ENCODE measurements at places on chromosomes 2 and 18.

DNA sequence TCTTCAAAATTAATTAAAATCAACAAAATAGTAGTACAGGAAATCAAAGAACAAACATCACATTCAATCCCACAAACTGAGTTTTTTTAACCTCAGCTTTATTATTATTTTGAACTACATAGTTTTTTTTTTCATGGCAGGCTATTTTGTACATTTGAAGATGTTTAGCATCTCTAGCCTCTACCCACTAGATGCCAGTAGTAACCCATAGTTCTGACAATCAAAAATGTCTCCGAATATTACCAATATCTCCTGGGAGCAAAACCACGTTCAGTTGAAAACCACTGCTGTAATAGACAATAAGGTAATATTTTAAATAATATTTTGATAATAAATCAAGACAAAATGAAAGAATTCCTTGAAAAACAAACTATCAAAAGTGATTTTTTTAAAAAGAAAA lies 702.6 kb upstream of the LRRTM1 start:
- no peak for DNase-seq

DNA sequence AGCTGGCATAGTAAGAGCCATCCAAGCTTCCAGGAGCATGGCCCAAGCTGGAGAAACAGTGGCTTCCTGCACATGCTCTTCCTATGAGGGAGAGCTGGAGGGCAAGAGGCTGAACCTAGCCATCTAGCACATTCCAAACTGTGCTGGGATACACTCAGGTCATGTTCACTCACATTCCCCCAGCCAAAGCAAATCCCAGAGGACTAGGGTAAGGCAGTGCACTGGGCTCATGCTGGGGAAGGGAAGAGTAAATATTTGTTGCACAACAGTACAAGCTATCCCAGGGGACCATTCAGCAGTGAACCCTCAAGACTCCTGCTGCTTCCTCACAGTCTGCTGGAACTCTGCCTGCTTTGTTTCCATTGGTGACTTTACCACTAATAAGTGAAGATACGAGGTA lies 20.7 kb upstream of the GYPC start:
- DNase-seq, result no peak

DNA sequence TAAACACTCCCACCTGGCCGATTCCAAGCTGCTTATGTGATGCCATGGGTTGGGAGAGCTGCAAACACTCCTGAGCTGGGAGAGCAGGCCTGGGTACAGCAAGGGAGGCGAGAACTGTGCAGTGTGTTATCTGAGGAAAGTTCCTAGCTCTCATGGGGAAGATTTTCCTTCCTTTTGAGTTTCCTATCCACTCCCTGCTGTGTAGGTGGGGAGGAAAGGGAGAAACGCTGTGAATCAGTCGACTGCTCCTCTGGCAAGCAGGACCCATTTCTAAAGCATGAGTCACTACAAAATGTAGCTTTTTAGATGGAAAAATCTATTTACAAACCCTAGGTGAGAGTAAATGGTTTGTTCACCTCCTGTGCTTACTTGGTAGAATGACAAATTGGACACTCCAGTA lies 80.4 kb downstream of the SH3RF3 start:
- peak; percentile 22 for DNase-seq

GRCh38 chr18:48940854-48941611 lies 9.7 kb downstream of the SMAD7 start:
- no peak for DNase-seq

GRCh38 chr2:78293768-78294167 lies 731.7 kb upstream of the REG3G start:
- DNase-seq, result no peak

DNA sequence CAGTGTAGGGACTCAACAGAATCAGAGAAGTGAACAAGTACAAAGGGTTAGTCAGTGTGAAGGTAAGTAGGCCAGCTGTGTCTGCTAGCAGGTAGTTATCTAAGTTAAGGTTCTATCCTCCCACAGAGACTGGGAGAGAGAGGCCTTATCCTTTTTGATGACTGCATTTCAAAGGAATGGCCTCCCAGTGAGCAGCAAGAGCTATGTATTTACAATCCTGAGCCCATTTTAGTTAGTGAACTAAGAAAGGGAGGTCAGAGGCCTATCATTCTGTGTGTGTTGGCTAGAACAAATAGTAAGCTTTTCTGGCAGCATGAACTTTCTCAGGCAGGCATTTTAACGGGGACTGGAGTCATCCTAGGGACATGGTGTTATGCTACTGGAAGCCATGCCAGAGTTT lies 182.9 kb downstream of the VWC2L start:
- no peak for DNase-seq

DNA sequence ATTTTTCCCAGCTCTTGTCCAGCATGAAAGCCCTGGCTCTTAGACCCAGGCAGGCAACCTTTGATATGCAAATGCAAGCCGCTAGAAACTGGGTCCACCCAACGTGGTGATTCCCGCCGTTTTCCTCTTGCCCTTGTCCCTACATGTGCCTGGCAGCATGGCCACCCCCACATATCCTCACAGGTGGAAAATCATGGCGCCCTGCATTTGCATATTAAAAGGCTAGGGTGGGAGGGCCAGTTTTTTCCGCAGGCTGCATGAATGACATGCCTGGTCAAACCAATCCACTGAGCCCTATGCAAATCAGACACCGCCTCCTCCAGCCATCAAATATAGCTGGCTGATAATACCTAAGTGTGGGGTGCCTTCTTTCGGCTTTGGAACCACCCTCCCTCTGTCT lies 1091.8 kb upstream of the NXPH2 start:
- no peak for DNase-seq

GRCh38 chr2:101442042-101442666 lies 32.8 kb downstream of the RFX8 start:
- DNase-seq, result no peak

- DNase-seq, result peak; percentile 42
Observed at GRCh38 chr18:51342815-51343214, 145.3 kb upstream of the MEX3C start.

GRCh38 chr2:85505551-85506238 lies 33.3 kb upstream of the MAT2A start:
- DNase-seq, result no peak

GRCh38 chr2:216519154-216519762 lies 20.6 kb downstream of the RPL37A start:
- DNase-seq, result peak; percentile 78

DNA sequence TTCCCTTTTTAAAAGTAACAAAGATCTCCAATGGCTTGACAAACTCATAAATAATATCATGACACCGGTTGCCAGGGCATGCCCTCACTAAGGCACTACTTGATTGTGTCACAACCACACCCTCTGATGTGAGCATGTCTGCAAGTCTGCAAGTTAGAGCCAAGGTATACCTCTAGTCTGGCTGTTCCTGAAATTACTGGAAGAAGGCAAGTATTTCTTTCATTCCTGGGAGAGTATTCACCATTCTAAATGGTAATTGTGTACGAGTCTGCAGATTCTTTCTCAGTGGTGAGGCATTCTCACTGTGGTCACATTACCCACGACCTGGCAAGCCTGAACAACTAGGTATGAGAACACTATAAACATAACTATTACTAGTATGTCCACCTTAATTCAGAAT lies 25.7 kb upstream of the RNU4ATAC start:
- no peak for DNase-seq

DNA sequence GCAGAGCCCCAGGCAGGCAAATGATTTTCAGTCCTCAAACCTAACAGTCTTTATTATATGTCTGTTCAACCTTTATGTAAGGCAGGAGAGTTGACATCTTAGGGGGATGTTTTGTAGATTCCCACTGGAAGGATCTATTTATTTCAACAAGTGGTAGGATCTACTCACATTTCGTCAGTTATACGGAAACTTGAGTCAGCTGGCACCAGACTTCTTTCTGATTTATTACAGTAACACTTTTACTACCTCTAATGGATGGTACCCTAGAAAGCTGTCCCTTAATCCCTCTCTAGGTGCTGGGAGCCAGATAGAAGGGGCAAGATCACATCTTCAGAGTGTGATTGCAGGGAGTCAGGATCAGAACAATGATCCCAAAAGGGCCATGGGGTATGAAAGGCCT lies 2.1 kb upstream of the RPL31 start:
- DNase-seq, result no peak

DNA sequence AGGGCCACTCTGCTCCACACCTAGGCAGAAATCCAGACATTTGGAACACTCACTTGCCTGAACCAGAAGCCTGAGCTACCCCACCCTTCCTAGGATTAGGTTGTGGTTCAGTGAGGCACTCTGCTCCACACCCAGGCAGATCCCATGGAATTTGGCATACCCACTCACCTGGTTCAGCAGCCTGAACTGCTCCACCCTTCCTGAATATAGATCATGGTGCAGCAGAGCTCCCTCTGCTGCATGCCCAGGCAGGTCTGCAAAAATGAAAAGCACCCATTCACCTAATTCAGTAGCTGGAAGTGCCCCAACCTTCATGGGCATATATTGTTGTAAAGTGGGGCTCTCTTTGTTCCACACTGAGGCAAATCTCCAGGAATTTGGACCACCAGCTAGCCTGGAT lies 185.1 kb upstream of the CNTNAP5 start:
- no peak for DNase-seq

DNA sequence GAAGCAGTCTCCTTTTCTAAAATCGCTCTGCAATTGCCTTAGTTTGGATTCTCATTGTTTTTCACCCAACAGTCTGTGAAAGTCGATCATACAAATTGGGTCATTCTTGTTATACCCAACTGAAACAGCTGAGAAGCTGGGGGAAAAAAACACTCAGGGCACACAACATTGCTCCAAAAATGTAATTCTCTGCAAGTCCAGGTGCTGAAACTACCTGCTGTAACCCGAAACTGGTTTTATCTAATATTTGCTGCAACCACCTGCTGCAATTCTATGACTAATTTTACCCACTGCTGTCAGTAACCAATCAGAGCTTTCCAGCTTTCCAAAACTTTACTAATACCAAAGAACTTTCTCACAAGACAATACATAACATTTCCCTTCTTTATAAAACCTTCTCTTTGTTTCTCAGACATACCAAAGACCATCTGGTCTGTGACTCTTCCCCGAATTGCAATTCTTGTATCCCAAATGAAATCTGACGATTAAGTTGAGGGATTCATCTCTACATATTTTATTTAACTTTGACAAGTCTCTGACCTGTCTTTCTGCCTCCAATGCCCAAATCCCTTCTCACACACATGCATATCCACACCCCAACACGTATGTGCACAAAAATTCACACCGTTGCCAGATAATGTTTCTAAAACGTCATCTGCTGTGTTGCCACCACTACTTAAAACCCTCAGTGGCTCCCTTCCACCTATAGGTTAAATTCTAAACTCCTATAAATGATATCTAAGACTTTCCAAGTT lies 198.3 kb downstream of the PIEZO2 start:
- DNase-seq, result no peak

- peak; percentile 28 for DNase-seq
Observed at GRCh38 chr2:98608962-98609604, 694 bp downstream of the UNC50 start.

DNA sequence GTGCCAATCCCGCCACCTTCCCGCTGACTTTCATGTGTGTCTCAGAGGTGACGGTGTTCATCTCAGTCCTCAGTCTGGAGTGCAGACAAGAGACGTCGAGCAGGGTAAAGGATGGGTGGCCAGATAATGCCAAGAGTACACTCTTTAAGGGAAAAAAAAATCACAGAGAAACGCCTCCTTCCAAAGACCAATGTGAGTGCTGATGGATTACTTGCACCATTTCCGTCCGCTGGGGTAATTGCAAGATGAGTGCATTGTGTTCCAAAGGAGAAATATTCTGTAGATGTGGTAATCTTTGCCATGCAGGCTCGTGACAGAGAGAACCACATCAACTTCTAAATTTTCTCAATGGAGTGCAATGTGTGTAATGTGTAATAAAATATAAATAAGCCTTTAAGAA lies 81.0 kb downstream of the KLHL29 start:
- DNase-seq, result no peak

GRCh38 chr2:39603436-39603835 lies 62.3 kb upstream of the TMEM178A start:
- DNase-seq, result no peak

- DNase-seq, result no peak
Observed at GRCh38 chr2:15814946-15815345, 125.4 kb upstream of the MYCN start.

GRCh38 chr18:58615140-58616132 lies 13.5 kb downstream of the ALPK2 start:
- DNase-seq, result no peak

GRCh38 chr2:203904022-203904421 lies 32.5 kb upstream of the ICOS start:
- no peak for DNase-seq

- no peak for DNase-seq
Observed at GRCh38 chr2:137250401-137250800, 485.1 kb downstream of the THSD7B start.

- no peak for DNase-seq
Observed at GRCh38 chr2:168669151-168669550, 133.3 kb upstream of the NOSTRIN start.

DNA sequence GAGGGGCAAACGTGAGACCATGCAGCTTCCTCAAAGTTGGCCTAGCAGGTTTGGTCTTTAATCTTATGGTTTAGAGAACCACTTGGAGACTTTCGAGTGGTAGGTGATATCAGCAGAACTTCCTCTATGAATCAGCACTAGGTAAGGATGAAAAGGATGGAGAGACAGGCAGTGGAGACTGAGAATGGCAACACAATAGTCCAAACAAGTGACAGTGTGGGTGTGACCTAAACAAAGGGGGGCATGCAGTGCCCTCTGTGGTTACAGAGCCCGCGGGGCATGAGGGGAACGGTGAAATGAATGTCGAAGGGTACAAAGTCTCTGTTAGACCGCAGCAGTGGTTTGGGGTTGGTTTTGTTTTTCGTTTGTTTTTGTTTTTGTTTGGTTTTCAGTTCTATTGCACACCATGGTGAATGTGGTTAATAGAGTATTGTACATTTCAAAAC lies 143.9 kb downstream of the L3MBTL4 start:
- no peak for DNase-seq

DNA sequence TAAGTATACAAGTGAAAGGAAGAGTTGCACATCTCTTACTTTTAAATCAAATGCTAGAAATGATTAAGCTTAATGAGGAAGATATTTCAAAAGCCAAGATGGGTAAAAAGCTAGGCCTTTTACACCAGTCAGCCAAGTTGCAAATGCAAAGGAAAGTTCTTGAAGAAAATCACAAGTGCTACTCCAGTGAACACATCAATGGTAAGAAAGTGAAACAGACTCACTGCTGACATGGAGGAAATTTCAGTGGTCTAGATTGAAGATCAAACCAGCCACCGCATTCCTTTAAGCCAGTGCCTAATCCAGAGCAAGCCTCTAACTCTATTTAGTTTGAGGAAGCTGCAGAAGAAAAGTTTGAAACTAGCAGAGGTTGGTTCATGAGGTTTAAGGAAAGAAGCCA lies 79.1 kb downstream of the RBBP8 start:
- no peak for DNase-seq

DNA sequence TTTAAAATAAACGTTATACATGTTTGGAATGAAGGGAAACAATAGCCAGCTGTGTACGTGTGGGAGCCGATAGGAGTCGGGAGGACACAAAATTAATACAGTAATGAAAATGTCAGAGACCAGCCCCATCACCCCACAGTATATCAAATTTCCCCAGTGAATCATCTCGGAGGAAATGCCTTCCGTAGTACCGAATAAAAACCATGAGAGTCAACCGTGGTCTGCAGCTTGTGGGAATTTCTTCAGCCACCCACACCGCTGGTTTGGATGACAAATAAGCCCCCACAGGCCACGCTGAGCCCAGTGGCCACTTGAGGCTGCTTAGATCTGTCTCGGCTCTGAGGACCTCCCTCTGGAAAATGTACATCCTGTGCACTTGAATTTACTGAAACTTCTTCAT lies 133.7 kb downstream of the COL6A3 start:
- DNase-seq, result peak; percentile 61

GRCh38 chr2:211599146-211599545 lies 939.5 kb downstream of the ERBB4 start:
- DNase-seq, result peak; percentile 6

All from COLO829 (cell line).